CD4-positive, alpha-beta memory T cell (primary cell): ENCODE measurements at places on chromosomes 5 and 9. TPM values are rescaled to one million over a fixed set of nuclear protein-coding genes. Genes with fewer than 3 reads are reported as not detected.

The FNBP1 gene
- 202 TPM for total RNA-seq

The GABRB2 gene
- not detected for total RNA-seq

The PTPRD gene
- total RNA-seq = not detected

The GGTA1 gene
- not detected for total RNA-seq

The CARTPT gene
- total RNA-seq = not detected

The GRIN3A gene
- not detected for total RNA-seq

GRCh38 chr5:139985733-139986132, 57.4 kb downstream of the NRG2 start:
- DNase-seq = no peak

- DNase-seq = no peak
Observed at GRCh38 chr5:147411359-147412319, 98.2 kb downstream of the DPYSL3 start.

DNA sequence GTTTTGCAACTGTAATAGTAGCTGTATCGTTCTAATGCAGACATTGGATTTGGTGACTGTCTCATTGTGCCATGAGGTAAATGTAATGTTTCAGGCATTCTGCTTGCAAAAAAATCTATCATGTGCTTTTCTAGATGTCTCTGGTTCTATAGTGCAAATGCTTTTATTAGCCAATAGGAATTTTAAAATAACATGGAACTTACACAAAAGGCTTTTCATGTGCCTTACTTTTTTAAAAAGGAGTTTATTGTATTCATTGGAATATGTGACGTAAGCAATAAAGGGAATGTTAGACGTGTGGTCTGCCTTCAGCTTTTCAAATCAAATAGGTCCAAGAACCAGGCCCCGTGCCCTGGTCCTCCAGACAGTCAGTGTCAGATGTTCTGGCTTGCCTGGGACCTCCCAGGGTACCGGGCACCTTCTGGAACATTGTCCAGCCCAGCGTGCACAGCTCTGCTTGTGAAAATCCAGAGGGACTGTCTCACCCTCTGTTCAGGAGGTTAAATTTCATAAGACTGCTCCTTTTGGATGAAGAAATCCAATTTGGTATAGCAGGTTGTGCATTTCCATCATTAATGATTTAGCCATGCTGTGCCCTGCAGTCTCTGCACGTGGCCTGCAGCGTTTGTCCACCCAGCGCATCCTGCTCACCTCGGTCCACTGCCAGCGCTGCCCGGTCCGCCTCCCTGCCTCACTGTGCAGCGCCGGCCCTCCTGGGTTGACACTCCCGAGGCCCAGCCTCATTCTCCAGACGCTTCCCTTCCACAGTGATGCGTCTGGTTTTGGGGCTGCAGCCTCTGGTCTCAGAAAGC, 6.6 kb upstream of the AHRR start:
- no peak for DNase-seq

DNA sequence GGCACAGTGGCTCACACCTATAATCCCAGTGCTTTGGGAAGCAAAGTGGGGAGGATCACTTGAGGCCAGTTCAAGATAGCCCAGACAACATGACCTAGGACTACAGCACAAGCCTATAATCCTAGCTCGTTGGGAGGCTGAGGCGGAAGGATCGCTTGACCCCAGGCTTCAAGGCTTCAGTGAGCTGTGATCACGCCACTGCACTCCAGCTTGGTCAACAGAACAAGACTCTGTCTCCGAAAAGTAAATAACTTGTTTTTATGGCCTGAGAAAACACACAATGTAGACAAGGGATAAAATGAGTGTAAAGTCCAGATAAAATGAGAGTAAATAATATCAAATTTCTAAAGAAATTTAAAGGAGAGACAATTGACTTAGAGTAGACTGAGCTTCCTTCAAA, 26.3 kb downstream of the SHLD3 start:
- no peak for DNase-seq

DNA sequence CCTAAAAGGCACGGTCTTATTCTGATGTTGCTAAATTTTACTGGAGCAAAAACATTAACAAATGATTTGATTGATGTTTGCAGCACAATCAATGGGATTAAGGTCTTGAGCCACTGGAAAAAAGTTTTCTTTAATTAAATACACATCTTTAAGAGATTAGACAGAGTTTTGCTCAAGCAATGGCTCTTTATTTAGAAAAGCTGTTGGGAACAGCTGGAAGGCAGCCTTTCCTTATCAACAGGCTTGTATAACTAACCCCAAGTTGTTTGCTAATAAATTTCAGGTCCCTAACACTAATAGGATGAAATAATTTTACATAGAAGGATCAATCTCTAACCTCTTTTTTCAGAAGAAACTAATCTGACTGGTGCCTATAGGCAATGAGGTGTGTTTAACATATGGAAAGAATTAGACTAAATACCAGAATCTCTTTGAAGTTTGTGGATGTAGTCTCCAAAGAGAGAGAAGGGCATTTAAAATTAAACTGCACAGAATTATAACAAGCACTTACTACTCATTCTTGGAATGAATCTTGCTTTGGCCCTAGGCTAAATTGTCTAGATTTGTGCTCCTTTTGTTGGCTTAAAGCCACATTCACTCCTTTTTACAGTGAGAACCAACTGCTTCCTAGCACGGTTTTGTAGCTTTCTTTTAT, 67.3 kb upstream of the TNFAIP8 start:
- DNase-seq = no peak

GRCh38 chr5:170277867-170278281, 19.7 kb downstream of the LCP2 start:
- DNase-seq = no peak

GRCh38 chr9:99249619-99250018, 27.5 kb downstream of the SEC61B start:
- DNase-seq = no peak
